NCI-H1930 (cell line): ENCODE measurements at places on chromosomes 12 and 14.

GRCh38 chr14:74983343-74983742 is 19.4 kb upstream of the EIF2B2 start:
- no peak for DNase-seq

- no peak for DNase-seq
These were observed 222.6 kb downstream of the ADGRD1 start for GRCh38 chr12:131176266-131176665.

DNA sequence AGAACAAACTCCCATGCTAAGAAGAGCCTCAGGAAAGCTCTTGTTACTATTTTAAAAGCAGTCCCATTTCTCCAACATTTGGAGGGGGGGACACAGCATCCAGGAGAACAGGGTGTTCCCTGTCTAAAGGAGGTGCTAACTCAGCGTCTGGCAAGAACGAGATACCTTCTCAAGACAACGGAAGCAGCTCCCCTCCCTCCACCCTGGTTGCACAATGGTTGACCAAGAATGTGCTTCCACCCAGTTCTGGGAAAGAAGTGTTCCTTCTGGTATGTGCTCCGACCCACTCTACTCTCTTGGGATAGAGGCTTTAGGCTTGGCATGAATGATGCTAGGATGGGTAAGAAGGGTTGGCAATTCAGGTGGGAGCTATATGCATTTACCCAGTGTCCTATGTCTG is 1.5 kb upstream of the KRT6A start:
- DNase-seq = no peak

GRCh38 chr14:56324454-56324853 is 206.2 kb downstream of the PELI2 start:
- DNase-seq = no peak

DNA sequence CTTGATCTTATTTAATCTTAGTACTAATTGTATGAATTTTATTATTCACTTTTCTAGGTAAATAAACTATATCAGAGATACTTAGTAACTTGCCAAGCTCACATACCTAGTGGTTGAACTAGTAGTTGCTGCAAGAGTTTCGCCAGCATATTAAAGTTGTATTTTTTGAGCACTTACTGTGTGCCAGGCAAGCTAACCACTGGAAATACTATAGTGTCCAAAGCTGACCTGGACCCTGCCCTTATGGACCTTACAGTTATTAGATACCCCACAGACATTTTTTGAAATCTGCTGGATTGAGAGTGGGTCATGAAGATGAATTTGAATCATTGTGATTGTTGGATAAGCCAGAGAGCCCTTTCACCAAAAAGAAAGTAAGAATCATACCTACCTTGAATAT is 125.0 kb downstream of the RAD51B start:
- no peak for DNase-seq

DNA sequence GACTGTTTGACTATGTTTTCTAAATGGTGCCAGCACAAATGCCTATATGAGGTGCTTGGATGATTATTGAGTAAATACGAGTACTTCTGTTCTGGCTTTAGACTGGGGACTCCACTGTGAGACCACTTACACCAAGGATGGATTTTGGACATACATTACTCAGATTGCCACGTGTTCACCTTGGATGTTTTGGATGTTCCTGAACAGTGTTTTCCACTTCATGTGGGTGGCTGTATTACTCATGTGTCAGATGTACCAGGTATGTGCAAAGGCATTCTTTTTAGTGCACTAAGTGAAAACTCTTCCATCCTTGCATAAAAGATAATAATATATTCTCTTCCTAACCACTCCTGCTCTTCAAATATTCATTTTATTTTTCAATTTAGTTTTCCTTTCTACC is 30.7 kb downstream of the CSRP2 start:
- no peak for DNase-seq

GRCh38 chr14:89232265-89233070 is 184.6 kb downstream of the FOXN3 start:
- DNase-seq = no peak

DNA sequence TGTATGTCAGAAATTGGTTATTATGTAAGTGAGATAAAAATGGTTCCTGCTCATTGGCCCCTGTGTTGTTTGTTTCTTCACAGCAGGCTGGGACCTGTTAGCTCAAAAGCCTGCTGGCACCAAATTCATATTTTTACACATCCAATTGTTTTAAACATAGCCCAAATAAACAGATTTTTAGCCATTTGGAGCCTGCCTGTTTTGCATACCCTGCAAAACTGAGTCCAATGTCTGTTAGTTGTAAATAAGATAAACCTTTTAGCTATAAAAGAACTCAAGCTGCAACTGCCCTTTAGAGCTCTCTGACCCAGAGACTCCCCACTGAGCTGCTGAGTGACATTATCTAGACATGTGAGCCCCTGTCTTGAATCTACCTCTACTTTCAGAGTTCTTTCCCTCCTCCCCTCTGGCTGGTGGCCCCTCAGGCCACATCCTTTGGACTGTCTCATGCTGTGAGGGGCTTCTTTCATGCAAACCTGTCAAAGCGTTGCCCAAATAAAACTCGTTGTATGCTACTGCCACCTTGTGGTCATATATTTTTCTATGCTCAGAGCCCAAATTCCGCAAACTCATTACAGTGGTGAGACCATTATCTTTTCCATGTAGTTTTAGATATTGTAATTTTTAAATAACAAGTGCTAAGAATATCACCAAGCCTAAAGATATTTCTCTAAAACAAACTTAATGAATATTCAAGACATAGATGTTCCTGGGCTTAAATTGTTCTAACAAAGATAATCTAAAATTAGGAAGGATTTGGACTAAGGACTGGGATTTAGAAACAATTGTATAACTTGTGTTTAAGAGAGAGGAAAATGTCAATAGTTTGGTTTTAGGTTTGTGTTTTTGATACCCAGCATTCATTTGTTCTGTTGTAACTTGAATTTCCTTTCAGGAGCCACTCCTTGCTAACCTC is 337.9 kb downstream of the AACS start:
- DNase-seq = peak; percentile 20

DNA sequence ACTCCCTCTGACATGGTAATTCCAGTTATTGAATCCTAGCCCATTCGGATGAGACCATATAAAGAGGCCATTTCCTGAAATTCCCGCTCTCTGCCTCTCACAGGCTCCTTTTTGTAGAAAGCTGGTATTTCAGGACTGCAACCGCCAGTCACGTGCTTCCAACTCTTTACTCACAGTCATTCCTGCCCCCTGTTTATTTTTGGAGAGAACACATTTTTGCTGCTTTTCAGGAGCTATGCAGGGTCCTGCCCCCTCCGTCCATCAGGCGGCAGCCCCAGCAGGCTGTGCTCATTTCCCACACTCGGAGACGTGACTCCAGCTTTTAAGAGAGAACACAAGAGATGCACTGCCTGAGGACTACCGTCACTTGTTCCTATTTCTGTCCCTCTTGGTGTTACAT is 26.8 kb downstream of the IFT43 start:
- DNase-seq = no peak

DNA sequence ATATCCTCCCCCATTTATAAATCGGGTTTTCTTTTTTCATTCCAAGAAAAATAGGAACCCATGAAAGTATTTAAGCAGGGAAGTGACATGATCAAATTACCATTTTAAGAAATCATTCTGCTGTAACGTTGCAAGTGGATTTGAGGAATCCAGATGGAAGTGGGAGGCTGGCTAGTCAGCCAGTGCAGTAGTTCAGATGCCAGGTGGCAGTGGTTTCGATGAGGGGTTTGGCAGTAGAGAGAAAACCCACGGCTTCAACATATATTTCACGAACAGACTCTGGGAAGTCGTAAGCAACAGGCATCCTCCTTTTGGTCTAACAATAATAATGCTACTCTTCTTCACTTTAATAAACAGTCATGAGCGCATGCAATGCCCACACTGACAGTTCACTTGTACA is 25.0 kb downstream of the PDZRN4 start:
- DNase-seq = no peak

- DNase-seq = no peak
These were observed 255.7 kb upstream of the FAR2 start for GRCh38 chr12:28893365-28893764.

DNA sequence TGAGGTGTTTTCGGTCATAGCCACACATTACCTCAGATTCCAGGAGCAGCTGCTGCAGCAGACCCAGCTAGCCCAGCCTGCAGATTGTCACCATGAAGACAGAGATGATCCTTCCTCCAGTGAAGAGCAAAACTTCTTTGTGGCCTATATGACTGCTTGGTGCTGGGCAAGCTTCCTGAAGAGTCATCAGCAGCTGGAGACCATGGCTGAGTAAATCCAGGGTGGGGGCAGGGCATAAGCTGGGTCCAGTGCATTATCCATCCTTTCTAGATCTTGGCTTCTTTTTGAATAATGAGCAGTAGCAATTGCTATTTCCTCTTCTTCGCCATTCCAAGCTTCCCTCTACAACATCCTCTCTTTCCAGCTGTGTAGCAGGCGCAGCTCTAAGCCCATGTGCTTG is 373.1 kb upstream of the DDHD1 start:
- DNase-seq = no peak

GRCh38 chr12:106584104-106585064 is 1.6 kb downstream of the RFX4 start:
- no peak for DNase-seq

DNA sequence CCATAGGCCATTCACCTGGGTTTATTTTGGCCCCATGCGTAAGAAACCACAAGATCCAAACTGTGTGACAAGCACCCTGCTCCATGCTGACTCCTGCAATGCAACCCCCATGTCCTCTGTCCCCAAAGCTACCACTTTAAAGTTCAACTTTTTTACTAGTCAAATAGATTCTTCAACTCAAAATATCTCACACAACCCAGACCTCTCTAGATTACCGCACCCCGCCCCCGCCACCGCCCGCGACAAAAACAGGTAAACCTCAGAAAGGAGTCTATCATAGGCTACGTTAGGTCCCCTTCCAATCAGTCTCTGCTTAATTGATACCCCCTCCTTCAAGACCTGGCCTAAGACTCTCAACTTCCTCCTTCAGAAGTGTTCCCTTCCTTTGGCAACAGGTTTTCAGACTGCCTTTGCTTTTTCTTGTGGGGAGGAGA is 2.2 kb downstream of the ZFP36L1 start:
- DNase-seq = no peak

- no peak for DNase-seq
These were observed 324.9 kb downstream of the NAV3 start for GRCh38 chr12:78155546-78155945.

DNA sequence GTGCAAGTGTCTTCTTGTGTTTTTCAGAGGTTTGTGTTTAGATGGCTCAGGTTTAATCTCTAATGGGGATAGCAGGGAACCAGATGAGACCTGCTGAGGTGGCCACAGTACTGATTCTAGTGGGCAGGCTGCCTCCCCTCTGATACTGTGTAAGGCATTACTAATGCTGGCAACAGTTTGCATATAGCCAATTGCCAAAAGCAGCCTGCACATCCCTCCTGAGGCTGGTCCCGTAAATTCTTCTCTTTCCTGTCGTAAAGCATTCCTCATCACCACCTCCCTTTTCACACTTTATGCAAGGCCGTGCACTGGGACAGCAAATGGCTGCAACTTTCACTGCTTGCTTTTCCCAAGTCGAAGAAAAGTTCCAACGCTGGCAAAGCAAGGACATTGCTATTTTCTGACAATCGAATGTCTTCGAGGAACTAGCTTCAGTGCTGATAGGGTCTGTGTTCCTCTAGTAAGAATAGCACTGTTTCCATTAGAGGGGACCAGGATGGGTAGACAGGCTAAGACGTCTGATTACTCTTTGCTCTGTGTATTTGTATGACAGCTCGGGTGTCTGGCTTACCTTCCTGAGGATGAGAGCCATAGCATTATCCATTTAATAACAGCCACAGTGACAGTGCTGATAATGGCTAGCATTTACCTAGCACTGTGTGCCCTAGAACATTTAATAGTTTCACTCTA is 178.2 kb upstream of the HIF1A start:
- no peak for DNase-seq

DNA sequence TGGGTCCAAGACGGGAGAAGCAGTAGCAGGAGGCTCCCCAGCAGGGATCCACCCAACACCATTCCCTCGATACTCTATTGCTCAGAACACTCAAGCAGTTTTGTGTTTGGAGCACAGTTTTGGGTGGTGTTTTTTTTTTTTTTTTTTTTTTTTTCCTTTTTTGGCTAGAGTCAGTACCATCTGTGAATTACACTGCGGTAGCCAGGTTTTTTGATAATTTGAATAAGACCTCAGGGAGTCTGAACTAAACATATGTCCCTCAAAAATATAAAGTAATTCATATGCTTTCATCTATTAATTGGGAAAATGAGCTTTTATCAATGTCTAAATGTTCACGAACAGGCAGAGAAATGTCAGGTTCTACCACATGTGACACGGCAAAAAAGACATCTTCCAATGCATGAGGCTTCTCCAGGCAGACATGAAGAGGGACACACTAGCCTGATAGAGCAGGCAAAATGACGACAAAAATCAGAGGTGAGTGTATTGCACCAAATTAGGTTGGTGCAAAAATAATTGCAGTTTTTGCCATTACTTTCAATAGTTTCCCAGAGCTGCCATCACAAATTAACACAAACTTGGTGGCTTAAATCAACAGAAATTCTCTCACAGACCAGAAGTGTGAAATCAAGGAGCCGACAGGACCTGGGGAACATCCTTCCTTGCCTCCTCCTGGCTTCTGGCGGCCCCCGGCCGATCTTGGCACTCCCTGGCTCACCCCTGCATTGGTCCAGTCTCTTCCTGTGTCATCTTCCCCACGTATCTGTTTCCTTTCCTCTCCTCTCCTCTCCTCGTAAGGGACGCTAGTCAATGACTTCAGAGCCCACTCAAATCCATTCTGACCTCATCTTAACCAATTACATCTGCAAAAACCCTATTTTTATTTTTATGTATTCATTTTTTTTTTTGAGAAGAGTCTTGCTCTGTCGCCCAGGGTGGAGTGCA is 33.9 kb downstream of the FOXN3 start:
- DNase-seq = no peak

DNA sequence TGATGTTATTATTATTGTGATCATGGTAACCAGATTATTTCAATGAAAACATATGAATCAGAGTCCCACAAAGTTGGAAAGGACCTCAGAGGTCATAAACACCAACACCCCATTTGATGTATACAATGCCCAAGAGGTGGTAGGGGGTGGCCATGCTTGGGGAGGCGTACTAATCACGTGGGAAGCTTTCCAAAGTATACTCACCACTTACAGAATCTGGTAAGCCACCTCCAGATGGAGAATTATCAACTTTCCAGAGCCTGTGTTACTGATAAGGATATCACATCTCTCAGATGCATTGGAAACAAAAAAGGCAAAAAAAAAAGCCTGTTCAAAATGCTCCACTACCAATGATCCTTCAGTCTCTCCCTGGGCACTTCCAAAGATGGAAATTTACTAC is 8.4 kb downstream of the DAD1 start:
- DNase-seq = no peak

GRCh38 chr12:31944299-31944698 is 14.9 kb upstream of the RESF1 start:
- DNase-seq = no peak

DNA sequence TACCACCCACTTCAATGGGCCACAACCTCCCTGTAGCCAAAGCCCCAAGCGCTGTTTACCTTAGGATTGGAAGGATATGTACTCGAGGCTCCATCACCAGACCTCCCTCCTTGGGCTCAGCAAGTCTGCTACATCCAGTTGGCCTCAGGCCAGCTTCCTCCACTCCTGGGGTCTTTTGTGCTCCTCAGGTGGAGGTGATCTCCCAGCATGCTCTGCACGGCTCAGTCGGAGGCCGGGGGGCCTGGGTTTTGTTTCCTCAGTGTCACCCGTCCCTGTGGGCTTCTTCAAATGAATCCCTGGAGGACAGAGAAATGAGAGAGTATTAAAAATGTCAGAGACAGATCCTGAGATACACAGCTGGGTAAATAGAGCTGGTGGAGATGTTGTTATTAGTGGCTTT is 723.1 kb upstream of the TBX3 start:
- no peak for DNase-seq
